ENCODE measurements at places on chromosomes 4 and X. TPM values are rescaled to one million over a fixed set of nuclear protein-coding genes. Genes with fewer than 3 reads are reported as not detected.

The ARHGAP36 gene
- not detected for total RNA-seq

The CCNI gene
- total RNA-seq = 384 TPM

The ABCG2 gene
- total RNA-seq = 3.7 TPM

The PIGA gene
- 20.4 TPM for total RNA-seq

The FUNDC1 gene
- 8.9 TPM for total RNA-seq

The SLC10A4 gene
- total RNA-seq = 0.48 TPM

The ARX gene
- not detected for total RNA-seq

The STOX2 gene
- 10.9 TPM for total RNA-seq

The GNRHR gene
- total RNA-seq = not detected

The KLHL8 gene
- 11.0 TPM for total RNA-seq

The MAGEB5 gene
- not detected for total RNA-seq

The PAGE2 gene
- total RNA-seq = not detected

The CENPVL2 gene
- total RNA-seq = not detected

The SAGE1 gene
- not detected for total RNA-seq

The RBMXL3 gene
- not detected for total RNA-seq

The ENPEP gene
- 4.8 TPM for total RNA-seq

The ZFP42 gene
- total RNA-seq = not detected

The SUPT20HL1 gene
- total RNA-seq = 0.15 TPM

The SPP1 gene
- 180 TPM for total RNA-seq

The NELFA gene
- total RNA-seq = 17.7 TPM

The POU3F4 gene
- total RNA-seq = not detected

The CFAP47 gene
- not detected for total RNA-seq

The CPZ gene
- total RNA-seq = 3.8 TPM

The USP38 gene
- 17.1 TPM for total RNA-seq

The SPANXA1 gene
- total RNA-seq = not detected

The TIGD4 gene
- 0.32 TPM for total RNA-seq

The HOPX gene
- total RNA-seq = 3.5 TPM

The HGFAC gene
- total RNA-seq = 0.49 TPM

The FGFR3 gene
- 4.0 TPM for total RNA-seq

The CFAP99 gene
- total RNA-seq = 0.13 TPM

The PDCL2 gene
- not detected for total RNA-seq

The XK gene
- 0.93 TPM for total RNA-seq

The TCEAL9 gene
- total RNA-seq = 55.3 TPM

The ATP2B3 gene
- total RNA-seq = 0.27 TPM

The SLC2A9 gene
- total RNA-seq = 16.5 TPM

The AKAP14 gene
- total RNA-seq = not detected

The TECRL gene
- not detected for total RNA-seq

Measured in aorta (tissue), 5 donors.